ENCODE measurements at places on chromosomes 5 and 9.

DNA sequence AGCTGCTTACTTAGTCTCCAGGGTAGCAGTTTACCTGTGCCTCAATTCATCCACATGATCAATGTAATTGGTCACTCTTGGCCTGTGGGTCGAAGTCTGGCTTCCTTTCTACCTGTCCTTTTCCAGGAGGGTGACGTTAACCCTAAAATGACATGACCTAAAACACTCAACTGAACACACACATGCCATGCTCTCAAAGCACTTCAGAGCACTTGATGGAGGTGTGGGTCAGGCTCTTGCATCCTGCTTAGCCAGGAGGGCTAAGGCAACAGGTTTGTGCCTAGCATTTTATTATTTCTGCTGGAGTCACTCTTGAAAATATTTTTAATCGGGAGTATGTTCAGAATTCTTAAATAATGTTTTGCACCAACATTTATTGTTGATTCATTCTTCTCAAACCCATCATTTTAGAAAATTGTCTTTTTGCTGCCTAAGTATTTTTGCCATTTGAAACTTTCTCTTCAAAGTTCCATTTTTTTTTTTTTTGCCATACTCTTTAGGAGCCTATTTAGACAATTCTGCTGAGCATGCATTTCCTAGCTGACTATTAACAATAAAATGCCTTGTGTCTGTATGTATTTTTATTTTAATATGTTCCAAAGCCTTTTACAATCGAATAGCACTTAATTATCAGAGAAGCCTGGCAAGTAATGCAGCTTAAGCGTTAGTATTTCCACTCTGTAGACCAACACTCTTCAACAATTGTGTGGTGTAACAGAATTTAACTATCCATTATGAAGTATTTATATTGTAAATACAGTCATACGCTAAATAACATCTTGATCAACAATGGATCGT lies 59.1 kb downstream of the ATP10B start:
- no peak for DNase-seq

- DNase-seq, result no peak
Measured at GRCh38 chr5:158957196-158957595, 142.5 kb downstream of the EBF1 start.

DNA sequence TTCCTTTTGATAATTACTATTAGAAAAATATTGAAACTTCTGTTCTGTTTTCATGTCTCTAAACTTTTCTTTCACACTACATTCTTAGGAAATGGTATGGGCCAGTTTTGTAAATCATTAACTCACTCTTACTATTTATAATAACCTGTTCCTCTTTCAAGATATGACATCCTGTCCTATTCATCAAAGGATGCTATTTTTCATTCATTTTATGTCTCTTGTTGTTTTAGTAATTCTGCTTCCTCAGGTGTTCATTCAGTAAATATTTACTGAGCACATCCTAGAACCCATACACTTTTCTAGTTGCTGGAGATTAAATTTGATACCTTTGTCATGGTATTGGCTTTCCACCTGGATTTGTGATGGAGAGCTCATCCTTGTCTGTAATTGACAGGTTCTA lies 58.0 kb downstream of the GDA start:
- DNase-seq, result no peak

GRCh38 chr5:75664979-75665378 lies 52.3 kb downstream of the POC5 start:
- DNase-seq, result no peak

GRCh38 chr9:2032234-2032633 lies 17.1 kb downstream of the SMARCA2 start:
- no peak for DNase-seq

GRCh38 chr9:36191686-36192085 lies 965 bp downstream of the CLTA start:
- no peak for DNase-seq

- DNase-seq, result no peak
Measured at GRCh38 chr5:117165068-117165467, 590.4 kb upstream of the SEMA6A start.

DNA sequence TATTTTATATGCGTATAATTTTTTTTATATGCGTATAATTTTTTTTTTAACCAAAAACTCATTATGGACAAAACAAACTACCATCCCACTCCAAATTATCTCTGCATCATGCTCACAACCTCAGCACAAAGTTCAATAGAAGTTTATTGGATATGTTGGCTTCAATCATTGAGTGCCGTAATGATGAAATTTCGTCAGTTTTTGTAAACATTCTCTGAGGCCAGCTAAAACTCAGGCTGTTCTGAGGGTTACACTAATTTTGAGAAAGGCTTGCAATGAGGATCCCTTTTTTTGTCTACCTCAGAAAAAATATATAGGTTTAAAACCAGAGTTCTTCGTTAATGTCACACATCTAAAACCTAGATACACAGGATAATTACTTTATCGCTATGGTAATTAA lies 1253.2 kb downstream of the EFNA5 start:
- no peak for DNase-seq

- no peak for DNase-seq
Measured at GRCh38 chr9:92294297-92294676, 790 bp upstream of the IARS1 start.

DNA sequence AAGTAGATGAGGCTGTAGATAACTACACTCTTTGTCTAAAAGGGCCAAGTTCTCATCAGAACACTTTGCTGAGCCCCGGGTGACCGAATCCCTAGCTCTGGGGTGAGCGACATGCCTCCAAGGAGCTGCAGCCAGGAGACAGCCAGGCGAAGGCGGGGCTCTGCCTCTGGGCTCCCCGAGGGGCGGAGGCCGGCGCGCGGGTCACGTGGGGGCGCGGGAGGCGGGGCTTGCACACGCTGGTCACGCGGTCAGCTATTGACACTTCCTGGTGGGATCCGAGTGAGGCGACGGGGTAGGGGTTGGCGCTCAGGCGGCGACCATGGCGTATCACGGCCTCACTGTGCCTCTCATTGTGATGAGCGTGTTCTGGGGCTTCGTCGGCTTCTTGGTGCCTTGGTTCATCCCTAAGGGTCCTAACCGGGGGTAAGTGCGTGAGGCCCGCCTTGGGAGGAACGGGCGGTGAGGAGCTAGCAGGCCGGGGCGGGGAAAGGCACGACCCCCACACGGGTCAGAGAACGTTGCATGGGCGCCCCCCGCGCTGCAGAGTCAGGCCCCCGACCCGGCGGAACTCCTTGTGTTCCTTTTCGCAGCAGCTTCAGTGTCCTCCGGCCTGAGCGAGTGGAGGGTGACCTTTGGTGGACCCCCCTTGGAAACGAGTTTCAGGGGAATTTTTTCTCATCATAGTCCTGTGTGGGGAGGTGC lies at the start of gene ATP6V0E1:
Gene ATP6V0E1 (plus strand): TSS at position 230 of the 702 bp plus-strand sequence. CDS start 90 bp downstream, at position 320.
- DNase-seq, result peak; percentile 93

DNA sequence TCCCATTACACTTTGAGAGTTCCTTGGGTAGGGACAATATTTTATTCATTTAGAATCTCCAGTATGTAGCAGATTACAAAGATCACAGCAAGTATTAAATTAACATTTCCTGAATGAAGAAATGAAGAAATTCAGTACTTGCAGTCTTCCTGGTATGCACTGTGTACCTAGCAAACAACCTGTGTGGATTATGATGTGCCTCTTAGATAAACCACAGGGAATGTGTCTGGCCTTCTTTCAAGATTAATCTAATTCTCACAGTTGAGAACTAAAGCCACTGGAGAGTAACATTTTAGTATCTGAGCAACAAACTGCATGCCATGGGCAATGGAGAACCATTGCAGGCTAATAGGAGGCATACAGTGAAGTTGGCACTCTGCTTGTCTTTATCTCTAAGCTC lies 199.4 kb downstream of the AP3B1 start:
- no peak for DNase-seq

GRCh38 chr5:170557314-170557713 lies 53.5 kb downstream of the KCNIP1 start:
- no peak for DNase-seq

DNA sequence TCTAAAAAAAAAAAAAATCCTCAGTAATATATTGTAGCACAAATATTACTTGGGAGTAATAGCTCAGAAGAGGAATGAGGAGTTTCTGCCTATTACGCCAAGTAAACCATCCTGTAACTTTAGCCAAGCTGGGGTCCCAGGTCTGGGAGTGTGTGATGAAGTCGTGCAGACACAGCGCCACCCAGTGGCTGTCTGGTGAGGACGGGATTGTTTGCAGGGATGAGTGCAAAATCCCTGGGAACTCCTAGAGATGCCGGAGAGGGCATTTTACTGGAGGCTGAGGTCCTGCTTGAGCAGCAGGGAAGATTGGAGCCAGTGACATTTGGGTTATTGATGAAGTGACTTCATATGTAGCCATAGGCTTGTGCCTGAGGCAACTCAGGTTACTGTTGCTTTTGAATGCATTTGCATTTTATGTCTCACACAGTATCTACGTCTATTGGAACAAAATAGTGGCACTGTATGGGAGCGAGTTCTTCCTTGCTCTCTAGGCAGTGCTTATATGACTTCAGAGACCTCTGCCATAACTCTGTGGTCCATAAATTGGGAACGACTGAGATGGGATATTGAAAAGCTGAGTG lies 72.8 kb downstream of the PSAT1 start:
- DNase-seq, result peak; percentile 36

GRCh38 chr9:74773886-74774479 lies 113.7 kb downstream of the TRPM6 start:
- DNase-seq, result peak; percentile 29

DNA sequence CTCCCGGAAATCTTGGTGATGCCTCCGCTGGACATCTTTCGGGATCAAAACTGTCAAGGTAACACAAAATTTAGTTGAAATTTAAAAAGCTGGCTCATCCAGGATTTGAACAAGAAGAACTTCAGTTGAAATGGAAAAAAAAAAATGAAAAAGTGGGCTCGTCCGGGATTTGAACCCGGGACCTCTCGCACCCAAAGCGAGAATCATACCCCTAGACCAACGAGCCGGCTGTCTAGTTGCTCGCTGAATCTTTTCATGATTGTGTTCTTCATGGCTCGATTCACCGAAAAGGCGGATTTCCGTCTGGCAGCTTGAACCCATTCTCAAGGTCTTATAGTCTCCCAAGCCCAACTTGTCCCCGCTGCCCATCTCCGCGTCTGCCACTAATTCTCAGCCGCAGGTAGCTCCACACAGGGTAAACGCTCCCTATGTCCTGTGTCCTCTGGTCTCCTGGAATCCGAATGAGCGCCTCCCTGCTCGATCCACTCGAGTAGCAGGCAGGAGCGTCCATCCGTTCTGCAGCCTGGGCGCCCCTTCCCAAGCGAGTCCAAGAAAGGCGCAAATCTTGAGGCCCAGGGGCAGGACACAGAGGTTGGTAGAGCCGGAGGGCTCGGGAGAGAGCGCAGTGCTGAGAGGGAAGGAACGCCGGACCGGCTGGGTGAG lies 16.2 kb downstream of the TRIM7 start:
- peak; percentile 76 for DNase-seq

DNA sequence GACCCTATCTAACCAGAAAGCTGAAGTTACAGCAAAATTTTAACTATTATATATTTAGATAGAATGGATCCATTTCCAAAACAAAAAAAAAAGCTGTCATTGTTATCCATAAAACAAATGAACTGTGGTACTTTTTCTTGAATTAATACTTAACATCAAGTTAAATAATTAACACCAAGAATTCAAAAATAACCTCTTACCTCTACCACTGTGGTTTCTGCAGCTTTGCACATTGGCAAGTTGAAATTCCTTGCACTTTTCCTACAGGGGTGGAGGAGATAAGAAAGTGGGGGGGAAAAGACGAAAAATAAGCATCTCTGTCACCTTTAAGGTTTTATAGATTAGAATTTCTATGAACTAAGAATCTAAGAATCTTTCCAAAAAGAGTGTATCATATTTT lies 30.0 kb downstream of the OXCT1 start:
- DNase-seq, result no peak

- no peak for DNase-seq
Measured at GRCh38 chr5:95786821-95787418, 35.6 kb downstream of the GLRX start.

- no peak for DNase-seq
Measured at GRCh38 chr5:22329683-22330082, 523.5 kb downstream of the CDH12 start.

GRCh38 chr9:78213712-78214111 lies 22.2 kb upstream of the CEP78 start:
- DNase-seq, result no peak

GRCh38 chr9:124688238-124688904 lies 82.7 kb downstream of the NR6A1 start:
- no peak for DNase-seq

DNA sequence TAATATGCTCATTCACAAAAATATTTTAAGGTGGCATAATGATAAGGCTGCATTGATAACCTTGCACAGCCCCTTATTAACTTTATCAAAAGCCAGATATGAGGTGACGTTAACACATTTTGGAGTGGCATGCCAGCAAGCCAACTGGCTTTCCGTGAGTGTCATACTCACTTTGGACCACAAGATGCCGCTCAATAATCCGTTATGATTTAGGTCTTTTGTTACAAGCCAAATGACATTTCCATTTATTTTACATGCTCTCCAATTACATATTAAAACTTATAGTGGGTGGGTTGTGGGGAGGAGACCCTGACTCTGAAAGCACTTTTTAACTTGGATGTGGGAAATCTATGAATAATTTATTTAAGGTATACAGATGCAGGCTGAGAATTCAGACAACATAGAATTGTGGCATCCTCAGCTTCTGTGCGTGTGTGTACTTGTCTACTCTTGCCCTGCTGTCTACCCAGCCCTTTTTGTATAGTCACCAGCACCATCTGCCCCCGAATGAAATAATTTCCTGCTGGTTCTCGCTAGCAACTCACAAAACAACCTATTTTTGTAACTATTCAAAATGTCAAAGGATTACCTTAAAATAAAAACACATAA lies 305.1 kb downstream of the PSAT1 start:
- peak; percentile 4 for DNase-seq

DNA sequence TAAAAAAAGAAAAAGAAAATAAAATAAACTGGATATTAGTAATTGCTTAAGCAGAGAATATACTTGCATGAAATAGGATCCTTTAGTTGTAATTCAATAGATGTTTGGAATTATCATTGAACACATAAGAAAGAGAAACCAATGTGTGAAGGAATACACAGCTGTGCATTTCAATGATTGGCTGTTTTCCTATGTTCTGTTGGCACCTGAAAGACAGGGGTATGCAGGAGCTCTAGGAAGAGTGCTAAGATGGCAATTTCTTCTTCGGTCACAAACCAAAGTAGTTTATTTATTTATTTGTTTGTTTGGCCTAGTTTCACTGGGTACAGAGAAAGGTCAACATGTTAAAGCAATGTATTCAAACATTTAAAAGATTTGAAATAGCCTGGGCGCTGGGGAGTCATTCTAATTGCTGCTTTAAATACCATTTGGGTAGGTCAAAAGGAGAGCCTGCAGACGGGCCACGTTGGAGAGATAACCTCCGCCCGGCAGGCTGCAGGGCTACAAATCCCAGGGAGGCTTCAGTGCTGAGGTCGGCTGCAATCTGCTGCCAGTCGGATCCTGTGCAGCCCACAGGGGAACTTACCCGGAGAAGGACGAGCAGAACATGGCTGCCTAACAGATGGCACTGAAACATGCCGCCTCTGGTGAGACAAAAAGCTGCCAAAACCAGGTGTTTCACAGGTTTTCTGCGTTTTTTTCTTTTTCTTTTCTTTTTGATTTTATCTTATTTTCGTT lies 154.2 kb upstream of the TYRP1 start:
- no peak for DNase-seq

DNA sequence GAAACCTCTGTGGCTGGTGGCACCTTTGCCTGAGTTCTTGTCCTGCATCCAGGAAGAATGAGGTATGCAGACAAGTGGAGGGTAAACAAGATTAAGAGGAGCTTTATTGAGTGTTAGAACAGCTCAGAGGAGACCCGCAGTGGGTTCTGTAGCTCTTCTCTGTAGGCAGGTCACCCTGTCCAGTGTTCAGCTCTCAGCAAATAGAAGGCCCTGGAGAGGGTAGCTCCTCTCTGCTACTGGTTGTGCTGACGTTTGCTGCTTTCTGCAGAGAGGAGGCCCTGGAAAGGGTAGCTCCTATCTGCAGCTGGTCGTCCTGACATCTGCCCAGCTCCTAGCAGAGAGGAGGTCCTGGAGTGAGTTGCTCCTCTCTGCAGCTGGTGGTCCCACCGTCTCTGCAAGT lies 96.8 kb upstream of the CCDC112 start:
- DNase-seq, result no peak
